Activated CD4-positive, alpha-beta T cell treated with anti-CD3 and anti-CD28 coated beads, Interleukin-2, amount 50 U/mL, for 16 hours (primary cell): ENCODE measurements at places on chromosomes 4 and X.

DNA sequence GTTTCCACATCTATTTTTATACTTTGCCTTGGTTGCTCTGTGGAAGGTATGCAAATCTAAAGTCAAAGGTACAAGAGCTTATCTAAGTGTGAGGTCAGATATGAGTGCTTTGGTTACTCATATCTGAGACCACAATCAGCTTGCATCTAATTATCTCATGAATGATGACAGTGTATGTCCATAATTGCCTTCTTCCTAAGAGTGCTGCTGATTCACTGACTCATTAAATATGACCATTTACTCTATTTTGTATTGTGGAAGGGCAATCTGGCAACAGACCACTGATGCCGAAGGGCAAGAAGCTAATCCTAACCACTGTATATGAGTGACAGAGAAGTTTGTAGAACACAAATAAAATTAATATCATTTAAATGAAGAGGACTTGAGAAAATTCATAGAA is 1190.2 kb upstream of the AGA start:
- DNase-seq: no peak

- DNase-seq: no peak
Measured at GRCh38 chr4:84750260-84750959, 167.5 kb downstream of the CDS1 start.

DNA sequence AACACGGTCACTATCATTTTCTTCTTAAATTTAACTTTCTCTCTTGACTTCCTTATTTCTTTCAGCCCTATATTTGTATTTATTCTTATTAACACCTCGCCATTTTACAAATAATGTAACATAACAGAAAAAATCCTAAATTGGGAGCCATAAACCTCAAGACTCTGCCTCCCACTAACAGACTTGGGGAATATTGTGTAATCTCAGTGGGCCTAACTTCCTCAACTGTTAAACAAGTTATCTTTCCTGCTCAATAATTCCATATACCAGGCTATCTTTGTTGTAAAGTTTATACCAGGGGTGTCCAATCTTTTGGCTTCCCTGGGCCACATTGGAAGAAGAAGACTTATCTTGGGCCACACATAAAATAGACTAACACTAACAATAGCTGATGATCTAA is 26.2 kb downstream of the PRSS12 start:
- DNase-seq: no peak

DNA sequence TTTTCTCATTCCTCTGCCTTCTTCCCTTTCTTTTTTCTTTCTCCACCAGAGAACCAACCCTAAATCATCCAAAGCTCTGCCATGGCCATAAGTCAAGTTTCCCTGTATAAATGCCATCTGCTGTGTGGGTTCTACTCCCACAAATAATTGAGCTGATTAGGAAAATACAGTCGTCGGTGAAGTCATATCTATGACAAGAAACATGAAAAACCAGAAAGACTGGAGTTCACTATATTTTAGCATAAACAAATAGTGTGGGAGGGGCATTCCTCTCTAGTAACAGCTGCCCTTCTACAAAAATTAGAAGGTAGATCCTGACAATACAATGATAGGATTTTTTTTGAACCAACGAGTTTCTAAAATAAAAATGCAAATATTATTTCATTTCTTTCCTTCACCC is 48.8 kb downstream of the SPOCK3 start:
- no peak for DNase-seq

DNA sequence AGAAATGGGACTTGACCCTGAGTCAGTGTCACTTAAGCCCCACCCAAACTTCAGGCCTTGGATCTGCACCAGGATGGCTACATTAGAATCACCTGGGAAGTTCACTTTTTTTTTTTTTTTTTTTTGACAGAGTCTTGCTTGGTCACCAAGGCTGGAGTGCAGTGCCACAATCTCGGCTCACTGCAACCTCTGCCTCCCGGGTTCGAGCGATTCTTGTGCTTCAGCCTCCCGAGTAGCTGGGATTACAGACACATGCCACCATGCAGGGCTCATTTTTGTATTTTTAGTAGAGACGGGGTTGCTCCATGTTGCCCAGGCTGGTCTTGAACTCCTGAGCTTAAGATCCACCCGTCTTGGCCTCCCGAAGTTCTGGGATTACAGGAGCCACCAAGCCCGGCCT is 3.0 kb downstream of the NCBP2L start:
- DNase-seq: no peak

DNA sequence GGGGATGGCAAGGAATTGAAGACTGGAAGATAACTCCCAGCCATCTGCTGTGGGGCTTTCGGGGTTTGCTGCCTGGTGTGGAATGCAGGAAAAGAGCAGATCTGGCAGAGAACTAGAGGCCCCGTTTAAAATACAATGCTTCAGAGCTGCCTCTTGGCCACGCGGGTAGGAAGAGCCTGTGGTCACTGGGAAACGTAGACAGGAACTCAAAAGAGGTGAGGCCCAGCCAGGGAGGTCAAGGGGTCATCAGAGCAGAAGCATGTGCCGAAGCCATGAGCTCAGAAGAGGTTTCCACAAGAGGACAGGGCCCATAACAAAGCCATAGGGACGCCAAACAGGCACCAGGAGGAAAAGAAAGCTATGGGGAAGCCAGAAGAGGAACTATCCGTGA is 14.5 kb upstream of the STS start:
- no peak for DNase-seq

- no peak for DNase-seq
Measured at GRCh38 chrX:13131396-13132137, 87.1 kb upstream of the FAM9C start.

DNA sequence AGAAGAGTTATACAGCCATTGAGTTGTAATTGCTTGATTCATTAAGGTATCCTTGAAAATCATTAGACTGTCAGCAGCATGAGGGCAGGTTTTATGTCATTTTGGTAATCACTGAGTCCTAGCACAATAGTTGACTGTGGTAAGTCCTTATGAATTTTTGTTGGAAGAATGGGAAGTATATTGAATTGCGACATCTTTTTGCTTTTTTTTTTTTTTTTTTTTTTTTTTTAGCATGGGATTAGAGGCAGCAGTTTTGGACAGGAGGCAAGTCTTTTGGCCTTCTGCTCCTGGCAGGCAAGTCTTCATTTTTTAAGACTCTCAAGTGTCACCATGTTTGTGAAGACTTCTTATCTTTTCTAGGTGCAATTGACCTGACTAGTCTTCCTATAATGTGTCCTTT is 29.7 kb downstream of the PRRG1 start:
- DNase-seq: no peak

GRCh38 chrX:70477734-70478075 is 33.1 kb downstream of the DLG3 start:
- no peak for DNase-seq

- no peak for DNase-seq
Measured at GRCh38 chr4:111208970-111209369, 586.1 kb upstream of the PITX2 start.

DNA sequence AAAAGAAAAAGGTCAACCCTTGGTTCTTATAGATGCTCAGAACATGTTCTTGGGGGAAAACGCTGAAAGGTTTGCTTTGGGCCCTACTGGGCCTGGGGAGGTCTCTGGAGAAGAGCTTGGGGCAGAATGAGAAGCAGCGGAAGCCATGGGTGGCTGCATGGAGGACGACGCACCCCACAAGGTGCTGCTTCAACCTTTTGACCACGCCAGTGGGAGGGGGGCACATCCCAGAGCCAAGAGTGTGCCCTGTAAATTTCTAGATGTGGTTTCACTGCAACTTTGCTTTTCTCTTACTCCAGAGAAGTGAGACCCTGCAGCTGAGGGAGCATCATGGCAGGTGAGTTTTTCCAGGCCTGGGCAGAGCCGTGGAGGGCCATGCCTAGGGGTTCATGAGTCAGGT is 3.2 kb downstream of the PRRG3 start:
- DNase-seq: no peak

DNA sequence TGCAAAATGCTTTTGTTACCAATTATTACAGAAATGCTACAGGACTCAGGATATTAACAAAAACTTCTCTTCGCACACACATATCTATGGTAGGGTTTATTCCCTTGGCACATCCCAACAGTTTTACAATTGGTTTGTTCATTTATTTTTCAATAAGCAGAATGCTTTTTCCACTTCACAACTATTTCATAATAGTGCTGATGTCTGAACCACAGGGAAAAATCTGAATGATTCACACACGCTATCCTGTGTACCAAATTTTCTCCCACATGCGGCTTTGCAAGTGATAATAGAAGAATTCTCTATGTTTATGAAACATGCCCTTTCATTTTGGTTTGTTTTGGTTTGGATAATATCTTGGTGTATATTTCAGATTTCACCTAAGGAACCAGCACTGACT is 725.7 kb upstream of the TENM3 start:
- no peak for DNase-seq

GRCh38 chrX:155071694-155072280 is 479 bp downstream of the BRCC3 start:
- no peak for DNase-seq

DNA sequence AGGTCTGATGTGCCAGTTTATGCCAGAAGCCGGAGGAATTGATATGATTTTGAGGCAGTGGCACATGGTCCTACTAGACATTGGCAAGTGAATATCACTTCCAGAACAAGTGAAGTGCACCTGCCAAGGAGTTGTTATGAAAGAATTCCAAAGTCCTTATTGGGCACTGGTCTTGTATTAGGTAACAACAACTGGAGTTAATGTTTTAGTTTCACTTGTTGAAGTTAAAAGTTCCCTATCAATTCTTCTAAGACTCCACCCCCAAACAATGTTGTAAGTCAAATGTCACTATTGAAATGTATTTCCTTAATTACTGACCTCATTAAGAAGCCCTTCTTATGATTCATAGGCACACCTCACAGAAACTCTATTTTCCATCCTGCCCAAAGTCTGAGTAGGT is 3.1 kb downstream of the TET2 start:
- no peak for DNase-seq

- DNase-seq: no peak
Measured at GRCh38 chrX:17860811-17861488, at the start of gene RAI2. Gene RAI2, minus strand, starts transcription at chrX:17861298. Its CDS starts 59,288 bp downstream, at chrX:17802010.

DNA sequence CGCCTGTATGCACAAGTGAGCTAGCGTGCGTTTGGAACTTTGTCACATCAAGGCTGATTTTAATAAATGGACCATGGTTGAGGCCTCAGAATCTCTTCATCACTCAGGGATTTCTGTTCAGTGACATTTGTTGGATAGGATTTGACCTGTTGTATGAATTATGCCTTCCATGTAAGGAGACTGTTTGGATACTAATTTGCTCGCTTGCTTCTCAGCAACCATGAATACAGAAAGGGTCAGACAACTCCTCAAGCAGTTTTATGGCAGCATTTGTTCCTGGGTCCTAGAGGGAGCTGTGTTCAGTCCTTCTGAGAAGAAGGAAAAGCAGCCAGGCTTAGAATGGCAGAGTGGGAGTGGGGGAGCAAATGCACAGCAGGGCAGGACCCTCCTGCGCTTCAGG is 269.7 kb upstream of the LCORL start:
- no peak for DNase-seq

DNA sequence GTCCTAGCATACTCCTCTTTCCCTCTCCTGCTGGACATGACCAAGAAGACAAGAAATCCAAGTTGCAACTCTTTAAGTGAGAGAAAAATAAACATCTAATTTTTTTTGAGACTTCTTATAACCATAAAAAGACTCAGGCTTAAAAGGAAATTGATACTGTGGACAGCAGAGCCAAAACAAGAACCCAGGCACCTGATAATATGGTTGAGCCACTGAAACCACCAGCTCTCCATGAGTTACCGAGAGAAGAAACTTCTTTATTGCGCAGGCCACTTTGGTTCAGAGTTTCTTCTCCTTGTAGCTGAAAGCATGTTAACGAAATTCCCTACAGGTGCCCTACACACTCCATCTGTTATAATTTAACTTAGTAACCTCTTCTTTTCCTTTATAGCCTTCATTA is 11.3 kb upstream of the SPCS3 start:
- DNase-seq: no peak

GRCh38 chrX:109987884-109988283 is 15.0 kb upstream of the TMEM164 start:
- DNase-seq: no peak

DNA sequence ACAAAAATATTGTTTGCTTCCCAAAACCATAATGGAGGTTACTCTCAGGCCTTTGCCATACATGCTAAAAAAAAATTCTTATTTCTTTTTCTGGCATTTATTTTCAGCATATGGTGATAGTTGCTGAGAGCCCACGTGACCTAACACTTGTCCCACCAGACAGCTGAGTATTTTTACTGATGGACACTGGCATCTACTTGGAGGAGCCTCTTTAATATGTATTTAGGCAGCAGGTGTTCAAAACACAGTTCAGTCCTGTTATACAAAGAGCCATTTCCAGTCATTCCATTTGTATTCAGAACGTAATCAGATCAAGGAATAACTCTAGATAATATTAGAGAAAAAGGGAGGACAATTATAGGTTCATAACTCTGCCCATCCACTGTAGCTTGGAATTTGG is 95.5 kb downstream of the CXCL13 start:
- no peak for DNase-seq

- DNase-seq: no peak
Measured at GRCh38 chr4:161256716-161257115, 907.1 kb downstream of the FSTL5 start.

DNA sequence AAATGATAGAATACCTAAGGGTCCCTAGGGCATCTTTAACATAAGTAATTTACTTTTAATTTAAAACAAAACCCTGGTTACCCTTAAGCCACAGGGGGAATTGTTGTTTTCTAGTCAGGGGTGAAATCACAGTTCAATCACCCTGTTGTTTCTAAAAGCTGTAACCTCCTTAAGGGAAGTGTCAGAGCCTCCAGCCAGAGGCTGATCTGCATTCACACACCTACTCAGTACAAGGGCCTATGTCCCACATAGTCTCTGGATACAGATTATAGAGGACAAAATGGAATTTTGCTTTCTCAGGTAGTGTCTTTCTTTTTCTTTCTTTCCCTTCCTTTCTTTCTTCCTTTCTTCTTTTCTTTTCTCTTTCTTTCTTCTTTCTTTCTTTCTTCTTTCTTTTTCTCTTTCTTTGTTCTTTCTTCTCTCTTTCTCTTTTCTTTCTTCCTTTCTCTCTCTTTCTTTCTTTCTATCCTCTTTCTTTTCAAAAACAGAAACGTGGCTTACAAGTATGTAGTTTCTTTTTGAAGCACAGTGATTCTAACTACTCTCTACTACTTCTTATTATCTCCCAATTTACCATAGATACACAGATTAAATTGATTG is 31.1 kb upstream of the BMPR1B start:
- no peak for DNase-seq

GRCh38 chr4:36919721-36920120 is 324.8 kb upstream of the NWD2 start:
- no peak for DNase-seq

DNA sequence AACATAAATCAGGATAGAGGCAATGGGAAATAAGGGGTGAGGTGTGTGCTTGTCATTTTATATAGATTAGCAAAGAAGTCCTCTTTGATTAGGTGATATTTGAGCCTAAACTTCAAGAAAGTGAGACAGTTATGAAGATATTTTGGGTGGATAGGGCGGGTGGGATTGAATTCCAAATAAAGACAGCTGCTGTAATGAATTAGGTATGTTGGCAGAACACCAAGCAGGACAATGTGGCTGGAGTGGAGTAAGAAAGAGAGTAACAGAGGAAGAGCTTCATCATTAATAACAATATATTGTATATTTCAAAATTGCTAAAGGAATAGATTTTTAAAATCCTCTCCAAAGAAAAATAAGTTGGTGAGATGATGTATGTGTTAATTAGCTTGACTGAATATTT is 91.0 kb upstream of the CENPE start:
- no peak for DNase-seq
